DMS 273 treated with DMSO at 0.1 percent for 48 hours (cell line): ENCODE measurements at places on chromosomes 3 and 15.

DNA sequence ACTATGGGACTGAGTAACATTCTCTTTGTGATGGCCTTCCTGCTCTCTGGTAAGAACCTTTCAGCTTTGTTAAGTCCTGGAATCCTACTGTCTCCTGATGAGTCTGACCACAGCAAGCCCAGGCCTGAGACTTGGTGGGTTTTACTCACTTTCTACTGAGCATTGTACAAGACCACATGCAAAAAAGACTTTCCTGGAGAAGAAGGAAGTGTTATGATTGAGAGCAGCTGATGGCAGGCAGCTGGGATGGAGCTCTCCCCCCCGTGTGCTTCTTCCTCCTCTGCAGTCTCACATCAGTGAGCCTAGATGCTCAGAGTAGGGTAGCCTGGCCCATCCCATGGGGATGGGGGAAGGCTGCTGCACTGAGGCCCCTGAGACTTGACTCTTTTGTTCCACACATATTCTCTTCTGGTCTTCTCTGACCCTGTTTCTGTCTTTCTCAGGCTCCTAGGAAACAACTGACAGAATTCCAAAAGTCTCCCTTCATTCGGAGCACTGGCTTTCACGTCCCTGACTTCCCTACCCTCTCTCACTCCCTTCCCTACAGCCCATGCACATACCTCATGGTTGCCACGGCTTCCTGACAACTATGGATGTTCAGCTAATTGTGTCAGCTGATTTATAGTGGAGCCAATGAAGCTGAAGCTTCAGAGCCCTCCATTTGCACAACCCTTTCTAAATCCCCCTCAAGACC lies 36.6 kb downstream of the CD86 start:
- no peak for DNase-seq

- DNase-seq: no peak
Measured at GRCh38 chr3:178159691-178160220, 376.5 kb upstream of the KCNMB2 start.

DNA sequence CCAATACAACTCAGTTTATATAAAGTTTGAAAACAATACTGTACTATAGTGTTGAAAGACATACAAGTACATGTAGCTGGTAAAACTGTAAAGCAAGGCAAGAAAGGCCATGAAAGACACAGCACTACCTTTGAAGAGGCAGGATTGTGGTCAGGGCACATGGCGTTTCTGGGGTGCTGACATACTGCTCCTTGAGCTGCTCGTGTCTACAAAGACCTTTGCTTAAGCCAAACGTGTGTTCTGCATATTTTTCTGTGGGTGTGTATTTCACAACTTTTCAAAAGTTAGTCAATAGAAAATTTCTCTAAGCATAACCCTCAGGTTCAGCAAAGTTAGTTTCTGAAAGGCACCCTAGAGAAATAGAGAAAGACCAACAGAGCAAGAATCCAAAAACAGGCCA lies 14.1 kb upstream of the TOPAZ1 start:
- DNase-seq: no peak

DNA sequence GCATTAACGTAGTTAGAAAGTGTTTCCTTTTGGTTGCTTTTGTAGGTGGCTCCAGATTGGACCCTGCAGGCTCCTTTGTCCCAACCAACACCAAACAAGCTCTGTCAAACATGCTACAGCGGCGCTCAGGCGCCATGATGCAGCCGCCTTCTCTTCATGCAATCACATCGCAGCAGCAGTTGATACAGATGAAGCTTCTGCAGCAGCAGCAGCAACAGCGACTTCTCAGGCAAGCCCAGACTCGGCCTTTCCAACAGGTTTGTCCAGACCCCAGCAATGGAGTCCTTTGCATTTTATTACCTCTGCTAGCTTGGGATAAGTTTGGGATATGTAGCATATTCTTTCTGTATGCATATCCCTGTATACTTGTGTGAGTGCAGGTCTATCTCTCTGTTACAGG lies 10.1 kb upstream of the P2RY12 start:
- DNase-seq: no peak

DNA sequence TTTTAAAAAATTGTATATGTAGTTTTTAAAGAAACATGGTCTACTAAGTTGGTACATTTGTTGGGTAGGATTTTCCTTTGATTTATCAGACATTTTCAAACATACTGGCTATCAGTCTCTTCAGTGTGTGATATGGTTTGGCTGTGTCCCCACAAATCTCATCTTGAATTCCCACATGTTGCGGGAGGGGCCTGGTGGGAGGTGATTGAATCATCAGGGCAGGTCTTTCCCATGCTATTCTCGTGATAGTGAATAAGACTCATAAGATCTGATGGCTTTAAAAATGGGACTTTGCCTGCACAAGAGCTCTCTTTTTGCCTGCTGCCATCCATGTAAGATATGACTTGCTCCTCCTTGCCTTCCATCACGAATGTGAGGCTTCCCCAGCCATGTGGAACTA lies 121.9 kb downstream of the ABI3BP start:
- DNase-seq: no peak

DNA sequence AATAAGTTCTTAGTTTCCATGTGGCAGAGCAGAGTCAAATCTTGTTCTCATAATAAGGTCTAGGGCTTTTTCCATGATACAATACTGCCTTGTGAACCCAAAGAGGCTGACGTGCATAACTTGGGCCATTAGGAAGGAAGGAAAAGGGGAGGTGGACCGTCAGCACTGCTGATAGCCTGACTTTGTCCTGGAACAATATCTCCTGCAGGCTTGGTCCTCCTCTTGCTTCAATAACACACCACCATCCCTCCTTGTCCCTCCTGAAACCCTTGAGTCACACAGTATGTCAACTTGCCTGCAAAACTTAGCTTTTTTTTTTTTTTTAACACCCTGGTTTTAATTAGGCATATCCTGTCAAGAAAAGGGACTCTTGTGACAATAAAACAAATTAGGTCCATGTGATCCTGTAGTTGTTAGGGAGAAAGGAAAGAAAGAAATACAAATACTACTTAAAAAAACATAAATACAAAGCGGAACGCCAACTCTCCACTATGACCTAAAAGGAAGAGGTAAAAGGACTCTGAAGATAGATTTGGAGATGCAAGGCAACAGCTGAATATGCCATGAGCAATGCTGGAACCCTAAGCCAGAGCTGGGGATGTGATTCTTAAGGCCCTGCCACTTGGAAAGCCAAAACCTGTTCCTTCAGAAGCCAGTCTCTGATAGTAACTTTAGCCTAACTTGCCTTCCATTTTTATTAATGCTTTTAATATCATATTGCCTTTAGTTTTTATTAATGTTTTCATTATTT lies 67.0 kb downstream of the WWTR1 start:
- DNase-seq: no peak
